ENCODE measurements at places on chromosomes 1 and 21.

- no peak for DNase-seq
Observed at GRCh38 chr1:229843627-229844238, 217.7 kb downstream of the URB2 start.

- no peak for DNase-seq
Observed at GRCh38 chr1:162145966-162146696, 76.6 kb downstream of the NOS1AP start.

DNA sequence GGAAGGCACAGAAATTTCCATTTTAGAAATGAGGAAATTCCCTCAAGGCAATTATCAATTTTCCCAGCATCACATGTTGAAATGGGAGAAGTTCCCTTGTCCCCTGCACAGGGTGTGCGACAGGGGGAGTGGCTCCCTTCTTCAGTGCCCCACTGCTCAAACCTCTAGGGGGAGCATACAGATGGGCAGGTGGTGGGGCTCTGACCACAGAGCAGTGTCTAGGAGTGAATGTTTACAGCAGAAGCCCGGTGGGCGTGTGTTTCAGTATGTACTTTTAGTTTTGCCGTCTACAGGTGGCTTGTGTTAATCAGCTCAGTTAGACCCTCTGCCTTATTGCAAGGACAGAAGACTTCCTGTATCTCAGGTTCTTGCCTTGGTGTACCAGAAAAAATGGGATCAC lies 493.7 kb upstream of the PLXNA2 start:
- no peak for DNase-seq

- DNase-seq: no peak
Observed at GRCh38 chr1:19644681-19645410, 735 bp downstream of the NBL1 start.

DNA sequence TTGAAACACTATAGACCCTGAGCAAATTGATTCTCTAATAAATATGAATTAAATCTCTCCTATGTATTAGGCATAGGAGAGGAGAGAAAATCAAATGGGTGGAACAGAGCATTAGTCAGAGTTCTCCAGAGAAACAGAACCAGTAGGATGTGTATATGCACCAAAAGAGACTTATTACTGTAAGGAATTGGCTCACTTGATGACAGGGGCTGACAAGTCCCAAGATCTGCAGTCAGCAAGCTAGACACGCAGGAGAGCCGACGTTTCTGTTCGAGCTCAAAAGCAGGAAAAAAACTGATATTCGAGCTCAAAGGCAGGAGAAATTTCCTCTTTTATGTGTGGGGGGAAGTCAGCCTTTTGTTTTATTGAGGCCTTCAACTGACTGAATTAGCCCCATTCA lies 259.2 kb upstream of the KAZN start:
- no peak for DNase-seq

DNA sequence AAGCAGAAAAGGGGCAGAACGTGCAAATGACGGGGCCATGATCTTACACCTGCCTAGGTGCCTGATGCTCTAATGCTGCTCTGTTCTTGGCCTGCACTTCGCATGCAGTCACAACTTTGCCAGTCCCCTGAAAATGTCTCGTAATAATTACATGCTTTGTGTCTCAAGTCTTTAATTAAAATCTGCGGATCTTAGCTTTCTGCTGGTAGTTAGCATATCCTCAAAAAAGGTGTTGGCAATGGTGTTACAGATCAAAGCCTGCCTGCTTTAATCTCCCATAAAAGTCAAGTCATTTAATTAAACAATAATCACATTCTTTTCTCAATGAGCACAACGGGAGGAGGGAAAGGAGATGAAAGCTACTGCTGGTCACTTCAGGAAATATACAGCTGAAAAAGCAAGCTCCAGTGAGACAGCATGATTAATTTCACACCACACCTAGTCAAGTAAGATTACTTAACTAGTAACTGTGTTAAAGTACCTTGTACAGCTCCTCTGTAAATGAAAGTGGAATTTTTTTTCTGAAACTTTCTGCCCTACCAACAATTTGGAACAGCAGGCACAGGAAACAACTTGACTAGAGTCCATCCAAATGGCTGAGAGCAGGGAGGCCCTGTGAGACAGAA lies 45.8 kb downstream of the STX6 start:
- no peak for DNase-seq

DNA sequence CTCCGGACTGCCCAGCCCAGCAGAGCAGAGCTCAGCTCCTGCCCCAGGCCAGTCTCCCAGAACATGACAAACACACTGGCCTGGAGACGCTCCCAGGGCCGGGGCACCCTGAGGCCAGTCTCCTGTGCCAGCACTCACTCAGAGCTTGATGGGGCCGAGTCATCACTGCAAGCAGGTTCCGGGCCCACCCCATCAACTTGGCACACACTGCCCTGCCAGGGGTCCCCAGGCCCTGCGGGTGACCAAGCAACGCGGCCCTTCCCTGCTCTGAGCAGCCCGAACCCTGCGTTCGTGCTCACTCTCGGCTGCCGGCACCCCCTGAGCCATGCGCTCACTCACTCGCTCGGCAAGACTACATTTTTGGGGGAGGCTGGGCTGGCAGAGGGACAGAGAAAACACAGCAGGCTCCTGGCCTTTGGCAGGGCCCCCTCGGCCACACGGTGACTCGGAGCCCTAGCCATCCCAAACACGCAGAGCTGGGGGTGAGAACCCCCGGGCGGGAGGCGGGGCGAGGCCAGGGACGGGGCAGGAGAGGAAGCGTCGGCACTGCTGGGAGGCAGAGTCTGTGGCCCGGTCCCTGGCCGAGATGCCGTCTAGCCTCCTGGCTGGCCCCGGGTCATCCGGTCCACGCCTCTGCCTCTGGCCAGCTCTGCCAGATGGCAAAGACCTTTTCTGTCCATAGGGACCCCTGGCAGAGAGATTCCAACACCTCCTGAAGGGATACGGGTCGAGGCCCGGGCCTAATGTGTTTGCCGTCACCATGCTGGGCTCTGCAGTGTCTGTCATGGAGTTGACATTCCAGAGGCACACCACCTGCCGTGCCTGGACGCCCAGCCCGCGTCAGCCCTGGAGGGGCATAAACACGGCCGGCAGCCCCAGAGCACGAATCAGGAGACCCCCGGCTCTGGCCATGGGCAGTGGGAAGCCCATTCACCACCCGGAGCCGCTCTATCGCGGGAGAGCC lies 68.0 kb downstream of the MEGF6 start:
- DNase-seq: peak; percentile 29
